MCF 10A (cell line): ENCODE measurements at places on chromosomes 4 and X. TPM values are rescaled to one million over a fixed set of nuclear protein-coding genes. Genes with fewer than 3 reads are reported as not detected.

DNA sequence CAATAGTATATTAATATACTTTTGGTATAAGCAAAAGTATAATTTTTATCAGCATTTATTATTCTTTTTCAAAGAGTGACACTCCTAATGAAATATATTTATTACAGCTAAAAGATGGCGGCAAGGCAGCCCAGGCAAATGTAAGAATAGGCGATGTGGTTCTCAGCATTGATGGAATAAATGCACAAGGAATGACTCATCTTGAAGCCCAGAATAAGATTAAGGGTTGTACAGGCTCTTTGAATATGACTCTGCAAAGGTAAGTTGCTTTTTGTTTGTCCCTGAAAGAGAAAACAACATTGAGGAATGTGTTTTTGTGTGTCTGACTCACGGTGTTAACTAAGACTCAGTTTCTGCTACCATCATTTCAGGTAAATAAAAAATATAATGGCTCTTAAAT, 71.9 kb downstream of the PDLIM5 start:
- peak; percentile 72 for DNase-seq

DNA sequence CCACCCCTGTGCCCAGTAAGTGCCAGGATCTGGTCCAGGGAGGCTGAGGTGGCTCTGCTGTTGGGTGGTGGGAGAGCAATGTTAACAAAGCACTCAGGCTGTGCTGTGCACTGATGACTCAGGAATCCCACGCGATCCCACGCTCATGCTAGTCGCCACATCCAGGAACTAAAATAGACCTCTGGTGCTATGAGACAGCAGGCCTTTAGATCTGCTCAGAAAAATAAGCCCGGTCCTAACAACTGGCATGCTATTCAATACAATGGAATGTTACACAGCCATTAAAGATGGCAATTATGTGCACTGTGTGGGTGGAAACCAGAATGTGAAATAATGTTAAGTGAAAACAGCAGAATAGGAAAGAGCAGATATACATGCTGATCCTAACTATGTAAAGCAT, 26.0 kb downstream of the ARL13A start:
- peak; percentile 47 for DNase-seq

DNA sequence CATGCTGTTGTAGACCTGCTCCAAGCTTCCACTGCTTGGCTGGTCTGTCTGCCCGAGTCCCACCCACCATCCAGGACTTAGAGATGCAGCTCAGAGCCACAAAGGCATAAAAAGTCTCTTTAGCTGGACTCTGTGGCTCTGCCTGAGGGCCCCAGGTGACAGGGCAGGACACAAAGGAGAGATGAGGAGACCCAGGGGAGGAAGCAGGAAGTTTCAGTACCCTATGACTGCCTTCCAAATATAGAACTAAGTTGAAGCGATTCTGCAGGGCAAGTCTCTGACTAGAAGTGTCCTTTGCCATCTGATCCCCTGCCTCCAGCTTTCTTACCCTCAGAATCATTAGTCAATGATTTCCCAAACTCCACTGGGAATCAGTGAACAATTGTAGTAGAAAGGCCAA, 11.2 kb upstream of the CXCR3 start:
- DNase-seq, result no peak

DNA sequence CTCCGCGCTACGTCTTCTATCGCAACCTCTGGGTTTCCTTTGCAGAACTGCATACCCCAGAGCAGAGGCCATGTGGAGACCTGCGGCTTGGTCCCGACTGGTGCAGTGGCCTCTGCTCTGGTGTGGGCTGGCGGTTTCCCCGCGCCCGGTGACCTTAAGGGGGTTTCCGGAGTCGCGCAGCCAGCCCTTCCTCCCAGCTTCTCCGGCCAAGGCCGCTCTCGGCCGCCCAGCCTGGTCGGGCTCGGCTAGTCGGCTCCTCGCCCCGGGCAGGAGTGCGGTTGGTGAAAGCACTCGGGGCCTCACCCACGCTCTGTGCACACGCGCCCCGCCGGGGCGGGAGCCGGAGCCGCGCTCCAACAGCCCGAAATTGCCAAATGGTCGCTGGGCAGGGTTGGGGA, 84.9 kb downstream of the BCOR start:
- no peak for DNase-seq

DNA sequence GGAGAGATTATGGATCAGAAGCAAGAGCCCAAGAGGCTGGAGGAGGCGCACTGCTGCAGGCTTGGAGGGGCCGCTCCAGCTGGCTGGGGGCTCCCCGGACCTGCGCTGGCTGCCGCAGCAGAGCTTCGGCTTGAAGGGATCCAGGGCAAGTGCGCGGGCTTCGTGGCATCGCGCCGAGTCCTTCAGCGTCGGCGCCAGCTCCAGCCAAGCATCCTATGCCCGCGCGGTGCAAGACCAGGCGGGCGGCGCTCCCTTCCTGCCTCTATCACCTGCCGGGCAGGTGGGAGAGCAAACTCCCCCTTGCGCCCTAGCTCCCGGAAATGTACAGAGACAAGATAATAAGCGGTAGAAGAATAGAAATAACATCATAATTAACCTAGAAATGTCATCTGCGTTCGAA, 10.5 kb upstream of the UCP1 start:
- no peak for DNase-seq

DNA sequence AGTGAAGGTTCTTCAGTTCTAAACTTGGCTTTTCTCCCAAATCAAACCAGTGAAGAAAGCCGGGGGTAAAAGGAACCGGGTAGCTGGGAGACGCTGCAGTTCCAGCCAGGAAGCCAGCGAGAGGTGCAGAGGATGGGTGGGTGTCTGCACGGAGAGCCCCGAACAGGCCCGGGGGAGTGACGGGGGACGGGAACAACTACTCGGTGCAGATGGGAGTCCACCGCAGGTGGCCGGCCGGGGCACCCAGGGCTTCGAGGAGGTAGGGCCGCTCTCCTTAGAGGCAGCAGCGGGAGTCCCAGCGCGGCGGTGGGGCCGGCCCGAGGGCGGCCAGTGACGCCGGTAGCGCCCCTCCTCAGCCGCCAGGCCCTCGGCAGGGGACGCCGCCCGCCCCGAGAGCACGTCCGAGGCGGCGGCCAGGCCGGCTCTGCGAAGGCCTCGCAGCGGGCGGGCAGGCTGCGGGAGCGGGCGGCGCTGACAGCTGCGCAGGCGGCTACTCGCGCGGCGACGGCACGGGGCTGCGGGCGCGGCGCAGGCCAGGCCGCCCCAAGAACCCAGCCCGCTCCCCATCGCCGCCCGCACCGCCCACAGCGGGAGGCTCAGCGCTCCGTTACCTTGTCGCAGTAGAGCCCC, 449 bp downstream of the FBXL5 start:
- DNase-seq, result peak; percentile 49

The NALF2 gene
- total RNA-seq, result 4.7 and 5.8 TPM in 2 replicates

The NUDT9 gene
- total RNA-seq, result 17.6 and 22.5 TPM in 2 replicates

The NKX3-2 gene
- 0.34 and 0.42 TPM in 2 replicates for total RNA-seq

The PPID gene
- 29.2 and 36.6 TPM in 2 replicates for total RNA-seq

The GAGE1 gene
- not detected in 2 replicates for total RNA-seq

The PDLIM3 gene
- total RNA-seq, result 0.22 and 0.30 TPM in 2 replicates
